ENCODE measurements at places on chromosomes 11 and 22. TPM values are rescaled to one million over a fixed set of nuclear protein-coding genes. Genes with fewer than 3 reads are reported as not detected.

- DNase-seq: no peak
Measured at GRCh38 chr11:60367009-60367408, 11.3 kb upstream of the MS4A7 start.

DNA sequence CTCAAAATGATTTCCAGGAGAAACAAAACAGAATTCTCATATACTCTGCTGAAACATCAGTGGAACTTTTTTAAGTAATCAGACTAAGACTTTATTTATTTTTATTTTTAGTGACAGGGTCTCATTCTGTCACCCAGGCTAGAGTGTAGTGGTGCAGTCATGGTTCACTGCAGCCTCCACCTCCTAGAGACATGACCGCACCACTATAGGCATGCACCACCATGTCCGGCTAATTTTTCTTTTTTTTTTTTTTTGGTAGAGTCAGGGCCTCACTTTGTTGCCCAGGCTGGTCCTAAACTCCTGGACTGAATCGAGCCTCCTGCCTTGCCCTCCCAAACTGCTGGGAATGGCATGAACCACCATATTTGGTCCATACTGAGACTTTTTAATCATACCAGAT, 42.9 kb downstream of the PRDM10 start:
- DNase-seq: no peak

- DNase-seq: no peak
Measured at GRCh38 chr11:23551706-23552105, 691.4 kb upstream of the CCDC179 start.

DNA sequence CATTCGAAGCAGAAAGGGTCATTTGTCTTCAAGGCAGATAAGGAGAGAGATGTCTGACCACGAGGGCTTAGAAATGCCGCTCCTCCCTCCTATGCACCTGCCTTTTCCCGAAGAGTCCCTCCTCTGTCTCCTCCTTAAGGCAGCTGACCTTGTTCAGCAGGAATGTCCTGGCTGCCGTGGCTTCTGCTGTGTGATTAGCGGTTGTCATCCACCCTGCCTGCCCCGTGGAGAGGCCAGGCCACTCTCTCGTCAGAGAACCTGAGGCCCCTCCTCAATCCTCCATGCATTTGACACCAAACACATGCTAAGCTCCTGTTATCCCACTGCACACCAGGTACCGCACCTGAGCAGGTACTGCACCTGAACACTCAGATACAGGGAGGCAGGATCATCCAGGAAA, 834.6 kb downstream of the TBC1D22A start:
- no peak for DNase-seq

DNA sequence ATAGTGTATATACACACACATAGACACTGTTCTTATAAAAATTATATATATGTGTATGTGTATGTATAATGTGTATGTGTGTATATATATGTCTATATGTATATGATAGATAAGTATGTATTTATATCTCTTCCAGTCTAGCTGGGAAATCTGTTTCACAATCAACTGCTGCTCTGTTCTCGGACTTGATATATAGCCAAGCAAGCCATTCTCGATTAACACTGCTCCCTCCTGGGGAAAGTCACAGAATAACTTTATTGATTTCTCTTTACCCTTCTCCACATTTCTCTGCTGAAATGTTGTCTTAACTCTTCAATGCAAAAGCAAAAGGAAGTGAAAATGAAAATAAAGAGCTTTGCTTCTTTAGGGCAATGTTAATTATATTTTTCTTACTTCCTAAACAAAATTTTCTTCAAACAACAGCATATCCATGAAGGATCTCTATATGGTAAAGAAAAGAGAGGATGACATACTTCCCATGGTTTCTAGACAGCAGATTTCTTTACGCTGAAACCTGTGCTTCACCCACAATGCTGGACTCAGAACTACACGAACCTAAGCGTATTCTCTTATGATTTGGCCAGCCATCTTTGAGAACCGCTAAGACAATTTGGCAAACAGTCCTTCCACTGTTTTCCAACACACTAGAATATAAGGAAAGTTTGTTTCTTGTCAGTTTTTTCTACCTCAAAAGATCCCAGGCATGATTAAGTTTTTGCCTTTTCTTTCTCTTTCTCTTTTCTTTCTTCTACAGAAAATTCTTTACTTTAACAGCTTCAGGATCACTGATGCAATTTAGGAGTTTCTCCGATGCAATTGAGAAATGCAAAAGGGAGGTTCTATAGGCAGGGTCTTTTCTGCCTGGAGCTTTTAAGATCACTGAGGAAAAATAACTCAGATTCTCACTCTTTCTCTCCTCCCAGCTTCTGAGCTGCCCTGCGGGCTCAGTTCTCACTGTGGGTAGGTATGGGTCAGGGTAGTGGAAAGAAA, 1.9 kb downstream of the BLID start:
- peak; percentile 70 for DNase-seq

The GLYATL1B gene
- total RNA-seq: not detected

GRCh38 chr22:17997456-17997855, 26.9 kb downstream of the MICAL3 start:
- no peak for DNase-seq

DNA sequence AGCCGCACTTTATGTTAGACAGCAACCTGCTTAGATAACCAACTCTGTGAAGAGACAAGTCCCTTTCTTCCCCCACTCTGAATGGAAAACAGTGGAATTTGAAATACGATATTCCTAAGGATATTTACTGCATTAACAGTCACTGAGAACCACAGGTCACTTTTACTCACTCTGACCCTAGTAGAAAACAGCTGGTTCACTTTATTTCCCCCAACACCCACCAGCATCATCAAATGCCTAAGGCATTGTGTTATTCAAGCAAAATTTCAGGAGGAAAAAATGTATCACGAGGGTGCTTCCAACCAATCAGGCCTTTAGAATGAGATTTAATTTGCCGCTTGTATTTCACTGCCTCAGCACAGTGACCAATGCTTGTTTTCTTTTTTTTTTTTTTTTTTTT, 1134.1 kb upstream of the CCDC90B start:
- DNase-seq: peak; percentile 8

DNA sequence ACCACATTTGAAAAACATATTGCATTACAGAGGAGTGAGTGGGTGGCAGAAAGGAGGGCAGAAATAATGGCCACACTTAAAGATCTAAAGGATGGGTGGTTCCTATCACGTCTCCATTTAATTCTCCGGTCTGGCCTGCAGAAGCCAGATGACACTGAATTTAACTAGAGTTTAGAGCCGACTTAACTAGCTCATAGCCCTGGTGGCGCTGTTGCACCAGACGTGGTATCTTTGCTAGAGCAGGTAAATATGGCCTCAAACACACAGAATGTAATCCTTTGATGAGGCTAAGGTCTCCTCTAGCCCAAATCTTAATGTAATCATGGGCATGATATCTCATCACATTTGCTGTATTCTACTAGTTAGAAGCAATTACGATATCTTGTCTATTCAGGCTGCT, 51.5 kb upstream of the GAL start:
- peak; percentile 59 for DNase-seq

GRCh38 chr22:26267856-26268255, 98.6 kb downstream of the SEZ6L start:
- DNase-seq: no peak

Measured in fibroblast of the aortic adventitia (primary cell).